ENCODE measurements at places on chromosomes 16 and 17.

DNA sequence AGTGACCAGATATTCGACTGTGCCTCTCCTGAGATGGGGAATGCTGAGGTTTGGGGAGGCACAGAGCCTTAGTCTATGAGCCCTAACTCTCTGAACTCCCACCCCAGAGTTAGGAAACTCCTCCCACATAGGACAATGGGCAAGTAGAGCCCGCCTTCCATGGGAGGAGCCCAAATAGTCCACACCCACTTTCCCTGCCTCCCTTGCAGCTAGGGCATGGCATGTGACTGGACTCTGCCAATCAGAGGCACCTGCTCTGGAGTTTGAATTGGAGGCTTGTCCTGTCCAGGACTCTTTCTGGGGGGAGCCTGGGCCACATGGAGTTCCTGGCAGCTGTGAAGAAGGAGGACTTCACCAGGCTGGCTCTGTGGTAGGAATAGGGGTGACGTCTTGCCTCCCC lies 48.4 kb downstream of the SOCS1 start:
- DNase-seq, result no peak

DNA sequence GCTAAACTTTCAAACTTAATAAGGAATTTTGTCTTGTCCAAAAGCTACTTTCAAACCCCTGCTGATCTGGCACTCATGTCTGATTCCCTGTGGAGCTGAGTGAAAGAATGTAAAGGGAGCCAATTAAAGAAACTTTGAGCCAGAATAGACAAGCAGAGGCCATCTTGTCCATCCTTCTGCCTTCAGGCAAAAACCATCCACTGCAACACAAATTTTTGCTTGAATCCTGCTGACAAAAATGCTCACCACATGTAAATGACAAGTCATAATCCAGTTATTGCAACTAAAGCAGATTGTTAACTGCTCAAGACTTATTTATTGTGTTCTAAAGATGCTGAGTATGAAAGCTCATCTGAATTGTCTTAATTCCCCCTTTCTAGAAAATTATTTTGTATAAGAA lies 124.0 kb upstream of the HLF start:
- no peak for DNase-seq

DNA sequence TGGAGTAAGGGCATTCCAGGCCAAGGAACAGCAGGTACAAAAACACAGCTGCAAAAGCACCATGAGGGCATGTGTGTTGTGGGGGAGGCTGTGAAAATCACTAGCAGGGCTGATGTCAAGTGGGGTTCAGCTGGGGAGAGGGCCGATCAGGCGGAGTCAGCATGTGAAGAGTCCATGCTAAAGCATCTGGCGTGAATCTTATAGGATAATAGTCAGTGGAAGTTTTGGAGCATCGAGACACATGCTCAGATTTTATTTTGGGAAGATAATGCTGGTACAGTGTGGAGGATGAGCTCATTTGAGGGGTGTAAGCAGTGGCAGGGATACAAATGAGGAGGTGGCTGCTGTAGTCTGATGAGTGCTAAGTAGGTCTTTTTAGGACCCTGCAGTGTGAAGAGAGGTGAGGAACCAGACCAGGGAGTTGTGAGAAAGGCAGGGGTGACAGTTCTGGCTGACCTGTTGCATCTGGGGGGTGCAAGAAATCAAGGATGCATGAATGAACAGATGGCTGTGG lies 30.3 kb downstream of the MMD start:
- DNase-seq, result no peak

DNA sequence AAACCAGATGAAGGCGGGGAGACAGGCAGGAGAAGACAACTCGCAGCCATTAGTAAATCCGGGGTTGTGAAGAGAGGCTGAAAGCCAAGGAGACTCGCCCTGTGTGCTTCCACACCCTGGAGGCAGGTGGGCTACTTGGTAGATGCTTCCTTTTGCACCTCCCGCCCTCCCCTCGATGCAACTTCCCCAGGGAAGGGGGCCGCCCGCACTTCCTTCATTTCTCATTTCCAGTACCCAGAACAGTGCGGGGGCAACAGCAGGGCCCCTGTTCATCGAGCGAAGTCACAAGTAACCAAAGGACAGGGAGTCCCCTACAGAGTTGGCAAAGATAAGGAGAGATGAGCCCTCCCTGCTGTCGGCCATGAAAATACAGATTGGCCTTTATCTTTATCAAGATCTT lies 25.0 kb downstream of the CCDC40 start:
- no peak for DNase-seq

- DNase-seq, result no peak
These were observed 309 bp downstream of the DNAH2 start for GRCh38 chr17:7717756-7718350.

DNA sequence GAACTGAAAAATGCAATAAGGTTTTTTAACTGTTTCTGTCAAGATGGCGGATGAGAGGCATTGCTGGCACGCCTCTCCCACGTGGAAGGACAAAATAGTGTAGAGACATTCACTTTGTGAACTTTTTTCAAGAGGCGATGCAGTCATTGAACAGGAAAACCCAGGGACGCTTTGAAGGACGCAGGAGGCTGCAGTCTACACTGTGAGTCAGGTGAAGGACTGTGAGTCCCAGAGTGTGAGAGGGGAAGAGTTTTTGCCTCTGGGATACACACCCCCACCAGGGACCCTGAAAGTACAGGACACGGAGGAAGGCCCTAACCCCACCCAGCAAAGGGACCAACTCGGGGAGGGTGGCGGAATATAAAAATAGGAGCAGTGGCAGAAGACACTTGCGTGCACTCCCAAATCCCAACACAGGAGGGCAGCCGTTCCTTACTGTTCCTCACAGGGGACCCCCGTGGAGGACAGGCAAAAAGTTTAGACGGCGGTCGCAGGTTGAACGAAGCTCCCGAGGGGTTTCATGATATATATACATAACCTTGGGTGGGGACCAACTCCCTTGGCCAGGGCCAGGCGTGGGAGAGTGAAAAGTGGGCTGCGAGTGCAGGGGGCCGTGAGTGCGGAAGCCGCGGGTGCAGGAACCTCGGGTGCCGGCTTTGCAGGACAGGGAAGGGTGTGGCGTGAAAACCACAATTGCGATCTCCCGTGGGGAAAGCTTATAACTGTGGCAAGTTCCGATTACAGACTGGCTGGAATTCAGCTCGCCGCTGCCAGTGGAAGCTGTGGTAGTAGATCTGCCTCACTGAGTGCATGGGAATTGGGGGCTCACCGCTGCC lies 82.0 kb upstream of the ALOX12 start:
- DNase-seq, result no peak

- DNase-seq, result no peak
These were observed 5.2 kb downstream of the AXIN2 start for GRCh38 chr17:65556014-65556909.

DNA sequence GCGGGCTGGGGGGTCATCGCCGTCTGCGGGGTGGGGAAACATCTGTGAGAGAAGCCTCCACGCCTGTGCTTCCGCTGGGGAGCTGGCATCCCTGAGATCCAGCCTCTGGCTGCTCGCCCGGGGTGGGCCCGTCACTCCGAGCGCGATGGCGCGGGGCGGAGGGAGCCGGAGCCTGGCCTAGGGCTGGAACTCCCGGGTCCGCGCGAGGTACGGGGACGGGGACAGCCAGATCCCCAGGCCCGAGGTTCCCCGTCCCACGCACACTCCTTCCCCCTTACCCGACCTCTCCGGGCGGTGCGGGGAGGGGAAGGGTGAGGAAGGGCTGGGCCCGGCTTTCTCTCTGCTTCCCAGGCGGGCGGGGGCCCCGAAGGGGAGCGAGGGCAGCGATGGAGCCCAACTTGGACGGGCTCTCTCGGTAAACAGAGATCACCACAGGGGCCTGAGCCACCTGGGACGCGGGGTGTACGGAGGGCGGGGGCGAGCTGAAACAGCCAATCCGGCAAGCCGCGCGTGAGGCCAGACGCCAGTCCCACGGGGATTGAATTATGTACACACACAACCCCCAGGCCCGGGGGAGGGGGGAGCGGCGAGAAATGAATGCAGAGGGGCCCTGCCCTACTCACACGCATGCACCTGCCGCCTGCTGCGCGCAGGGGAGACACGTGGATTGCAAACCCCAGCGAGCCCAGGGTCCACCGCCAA lies at the start of gene SLC16A11:
TSS of gene SLC16A11 (minus strand) at position 596 of the 702 bp plus-strand sequence. CDS start at position 17, 579 bp downstream.
- DNase-seq, result no peak

DNA sequence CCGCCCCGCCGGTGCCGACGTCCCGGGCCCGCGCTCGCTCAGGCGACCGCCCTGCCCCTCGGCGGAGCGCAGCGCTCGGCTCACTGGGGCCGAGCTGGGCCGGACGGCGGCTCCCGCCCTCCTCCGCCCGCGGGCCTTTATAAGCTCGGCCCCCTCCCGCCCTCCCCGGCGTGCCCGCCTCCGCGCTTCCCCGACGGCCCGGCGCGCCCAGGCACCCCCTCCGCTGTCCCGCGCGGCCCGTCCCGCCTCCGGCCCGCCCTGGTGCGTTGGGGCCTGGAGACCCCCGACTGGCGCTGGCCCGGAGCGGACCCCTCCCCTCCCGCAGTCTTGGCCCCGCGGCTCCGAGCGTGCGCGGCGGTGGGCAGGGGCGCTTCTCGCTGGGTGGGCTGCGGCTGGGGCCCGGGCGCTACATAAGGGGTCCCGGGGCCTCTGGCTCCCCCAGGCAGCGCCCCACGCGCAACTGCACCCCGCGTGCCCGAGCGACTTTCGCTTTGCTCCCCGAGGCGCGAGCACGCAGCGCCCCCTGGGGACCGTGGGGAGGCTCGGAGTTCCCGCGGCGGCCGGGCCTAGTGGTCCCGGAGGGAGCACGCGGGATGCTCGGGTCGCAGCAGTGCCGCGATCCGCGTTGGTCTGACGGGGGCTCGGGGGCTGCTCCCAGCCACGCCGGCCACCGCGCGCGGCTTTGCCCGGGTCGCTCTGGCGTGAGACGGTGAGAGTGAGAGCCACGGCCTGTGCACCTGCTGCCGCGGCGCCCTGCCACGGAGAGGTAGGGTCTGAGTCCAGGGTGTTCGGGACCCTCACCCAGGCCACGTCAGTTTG lies at the start of gene PIEZO1:
TSS of gene PIEZO1 (minus strand) at position 115 of the 819 bp plus-strand sequence. CDS start 256 bp downstream, outside the sequence.
- no peak for DNase-seq

- no peak for DNase-seq
These were observed 32.0 kb downstream of the FANCA start for GRCh38 chr16:89784406-89784805.

DNA sequence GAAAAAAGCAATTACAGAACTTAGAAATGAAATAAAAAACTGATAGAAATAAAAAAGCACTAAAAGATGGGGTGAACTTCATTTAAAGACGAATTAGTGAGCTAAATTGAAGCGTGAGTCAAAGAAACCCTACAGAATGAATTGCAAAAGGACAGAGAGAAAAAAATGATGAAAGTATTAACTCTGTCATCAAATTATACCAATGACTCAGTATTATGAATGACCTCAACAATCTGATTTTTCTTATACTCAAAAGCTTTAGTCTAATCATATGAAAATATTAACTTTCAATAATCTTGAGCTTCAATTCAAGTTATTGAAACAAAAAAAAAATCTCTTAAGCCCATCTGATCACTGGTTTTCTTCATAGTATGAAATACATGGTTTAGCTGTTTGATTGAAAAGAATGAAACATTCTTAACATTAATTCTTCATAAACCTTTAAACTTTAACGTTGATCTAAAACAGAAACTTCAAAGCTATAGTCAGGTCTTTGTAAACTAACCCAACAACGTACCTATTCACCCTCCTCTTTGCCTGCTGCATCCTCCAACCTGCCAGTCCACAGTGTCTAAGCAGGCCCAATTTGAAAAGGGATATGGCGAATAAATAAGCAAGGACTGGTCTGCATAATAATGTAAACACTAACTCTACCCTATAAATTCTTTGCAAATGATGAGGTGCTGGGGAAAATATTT lies 6.6 kb downstream of the ABCA5 start:
- DNase-seq, result no peak

DNA sequence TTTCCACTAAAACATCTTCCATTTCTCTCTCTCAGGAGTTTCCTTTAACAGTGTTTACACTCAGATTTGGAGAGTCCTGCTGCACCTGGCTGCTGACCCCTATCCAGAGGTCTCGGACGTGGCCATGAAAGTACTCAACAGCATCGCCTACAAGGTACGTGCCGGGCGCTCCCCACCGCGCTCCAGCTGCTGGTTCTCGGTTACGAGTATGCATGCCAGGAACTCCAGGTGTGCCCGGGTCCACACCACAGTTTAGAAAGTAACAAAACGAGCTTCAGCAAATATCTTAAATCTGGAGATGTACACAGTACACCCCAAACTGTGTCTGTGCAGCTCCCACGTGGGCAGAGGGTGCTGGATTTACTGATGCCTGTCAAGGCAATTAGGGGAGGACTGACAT lies 82.9 kb upstream of the CHMP6 start:
- no peak for DNase-seq

DNA sequence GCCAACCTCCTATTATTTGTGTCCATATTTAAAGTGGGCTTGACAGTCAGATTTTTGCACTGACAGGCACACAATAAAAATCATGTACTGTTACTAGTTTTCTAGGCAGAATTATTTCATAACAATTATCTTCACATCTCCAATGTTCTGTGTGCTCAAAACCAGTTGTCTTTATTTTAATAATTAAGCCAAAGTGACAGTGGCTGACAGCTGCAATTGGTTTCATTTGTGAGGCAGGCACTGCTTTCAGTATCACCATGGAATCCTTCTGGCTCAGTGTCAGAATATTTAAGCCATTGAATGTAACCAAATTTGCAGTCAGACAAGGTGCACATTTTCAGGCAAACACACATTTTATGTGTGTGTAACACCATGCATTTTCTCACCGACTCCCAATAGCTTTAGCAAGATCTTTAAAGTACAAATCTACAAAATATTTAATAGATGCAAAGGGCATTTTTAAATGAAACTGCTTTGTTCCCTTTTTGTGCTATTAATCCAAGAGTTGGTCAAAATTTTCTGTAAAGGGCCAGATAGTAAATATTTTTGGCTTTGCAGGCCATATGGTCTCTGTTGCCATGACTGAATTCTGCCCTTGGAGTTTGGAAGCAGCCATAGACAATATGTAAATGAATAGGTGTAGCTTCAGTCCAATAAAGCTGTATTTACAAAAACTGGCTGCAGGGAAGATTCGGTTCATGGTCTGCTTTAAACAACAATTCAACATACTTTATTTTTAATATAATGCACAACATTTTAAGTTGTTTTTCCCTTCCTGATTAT lies 486.0 kb downstream of the KCNJ2 start:
- DNase-seq, result peak; percentile 93

GRCh38 chr17:13931800-13932460 lies 137.4 kb upstream of the COX10 start:
- DNase-seq, result no peak

DNA sequence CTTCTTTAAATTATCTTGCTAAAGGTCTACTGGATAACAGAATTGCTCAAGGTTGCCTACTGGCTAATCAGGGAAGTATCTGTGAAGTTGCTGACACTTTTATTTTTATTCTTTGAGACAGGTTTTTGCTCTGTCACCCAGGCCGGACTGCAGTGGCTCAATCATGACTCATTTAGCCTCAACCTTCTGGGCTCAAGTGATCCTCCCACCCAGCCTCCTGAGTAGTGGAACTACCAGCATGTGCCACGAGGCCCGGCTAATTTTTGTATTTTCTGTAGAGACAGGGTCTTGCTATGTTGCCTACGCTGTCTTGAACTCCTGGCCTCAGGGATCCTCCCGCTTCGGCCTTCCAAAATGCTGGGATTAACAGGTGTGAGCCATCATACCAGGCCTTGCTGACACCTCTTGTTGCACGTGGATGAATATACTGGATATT lies 43.1 kb downstream of the GLG1 start:
- DNase-seq, result no peak

GRCh38 chr17:65346166-65346565 lies 209.0 kb downstream of the RGS9 start:
- DNase-seq, result no peak
